ENCODE measurements at places on chromosomes 16 and 17.

DNA sequence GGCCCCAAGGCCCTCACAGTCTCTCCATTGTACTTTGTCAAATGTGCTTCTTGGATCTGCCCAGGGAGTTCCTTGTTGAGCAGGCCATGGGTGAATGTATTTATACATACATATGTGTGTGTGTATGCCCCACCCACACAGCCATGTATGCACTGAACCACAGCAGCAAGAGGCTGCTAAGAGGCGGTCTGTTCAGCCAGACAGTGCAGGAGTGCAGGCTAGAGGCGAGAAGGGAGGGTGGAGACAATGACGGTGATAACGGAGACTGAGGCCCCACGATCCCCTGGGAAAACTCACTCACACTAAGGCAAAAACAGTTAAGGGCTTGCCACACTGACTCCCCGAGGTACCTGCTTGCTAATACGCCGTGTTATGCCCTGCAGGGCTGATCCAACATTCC lies 151.0 kb upstream of the CDC42EP4 start:
- DNase-seq, result no peak

DNA sequence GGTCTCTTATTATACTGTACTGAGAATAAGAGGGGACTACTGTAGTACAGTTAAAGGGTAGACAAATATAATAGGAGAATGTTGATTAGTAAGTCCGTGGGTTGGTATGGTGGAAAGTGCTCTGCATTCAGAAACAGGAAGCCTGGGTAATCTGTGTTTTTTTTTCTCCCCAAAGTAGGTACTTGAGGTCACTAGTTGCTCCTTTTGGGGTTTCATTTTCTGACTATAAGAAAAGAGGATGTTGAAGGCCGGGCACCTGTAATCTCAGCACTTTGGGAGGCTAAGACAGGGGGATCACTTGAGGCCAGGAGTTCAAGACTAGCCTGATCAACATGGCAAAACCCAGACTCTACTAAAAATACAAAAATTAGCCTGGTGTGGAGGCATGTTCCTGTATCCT lies 42.0 kb upstream of the MMD start:
- no peak for DNase-seq

DNA sequence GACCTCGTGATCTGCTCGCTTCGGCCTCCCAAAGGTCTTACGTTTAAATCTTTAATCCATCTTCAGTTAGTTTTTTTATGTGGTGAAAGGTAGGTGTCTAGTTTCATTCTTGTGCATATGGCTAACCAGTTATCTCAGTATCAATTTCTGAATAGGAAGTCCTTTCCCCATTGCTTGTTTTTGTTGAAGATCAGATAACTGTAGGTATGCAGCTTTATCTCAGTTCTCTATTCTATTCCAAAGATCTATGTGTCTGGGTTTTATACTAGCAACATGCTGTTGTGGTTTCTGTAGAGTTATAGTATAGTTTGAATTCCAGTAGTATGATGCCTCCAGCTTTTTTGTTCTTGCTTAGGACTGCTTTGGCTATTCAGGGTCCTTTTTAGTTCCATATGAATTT lies 65.2 kb downstream of the TNFRSF13B start:
- no peak for DNase-seq

DNA sequence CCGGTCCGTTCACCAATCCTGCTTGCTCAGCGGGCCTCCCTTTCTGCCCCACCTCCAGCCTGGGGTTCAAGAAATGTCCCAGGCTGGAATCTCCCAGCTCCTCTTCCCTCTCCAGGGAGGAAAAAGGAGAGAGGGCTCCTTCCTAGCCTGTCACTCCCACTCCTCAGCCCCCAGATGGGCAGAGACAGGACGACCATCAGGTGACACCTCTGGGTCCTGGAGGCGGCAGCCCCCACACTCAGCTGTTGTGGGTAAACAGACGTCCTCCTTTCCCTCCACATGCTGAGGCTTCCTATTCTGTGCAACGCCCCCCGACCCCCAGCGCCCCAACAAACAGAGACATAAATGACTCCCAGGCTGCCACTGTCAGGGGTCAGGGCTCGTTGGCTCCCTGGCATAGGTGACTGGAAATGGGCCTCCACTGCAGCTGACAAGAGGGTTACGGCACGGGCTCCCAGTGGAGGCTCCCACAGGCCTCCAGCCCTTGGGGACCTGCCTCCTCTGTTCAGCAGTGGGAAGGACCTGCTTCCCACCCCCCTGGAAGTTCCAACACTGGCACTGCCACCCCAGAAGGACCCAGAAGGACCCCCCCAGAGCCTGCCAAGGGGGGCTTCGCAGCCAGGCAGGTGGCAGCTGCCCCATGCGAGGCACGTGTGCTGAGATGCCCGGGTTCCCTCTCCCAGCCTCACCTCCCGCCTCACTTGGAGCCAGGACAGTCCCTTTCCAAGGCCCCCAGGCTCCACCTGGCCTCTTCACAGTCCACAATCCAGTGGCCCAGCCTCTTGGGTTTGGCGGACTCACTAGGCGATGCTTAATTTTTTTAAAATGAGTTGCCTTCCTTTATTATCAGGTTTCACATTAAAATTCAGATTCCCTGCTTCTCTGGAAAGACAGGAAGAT lies 232.3 kb downstream of the KATNIP start:
- no peak for DNase-seq

GRCh38 chr16:54649876-54650275 lies 280.8 kb upstream of the IRX5 start:
- DNase-seq, result no peak

DNA sequence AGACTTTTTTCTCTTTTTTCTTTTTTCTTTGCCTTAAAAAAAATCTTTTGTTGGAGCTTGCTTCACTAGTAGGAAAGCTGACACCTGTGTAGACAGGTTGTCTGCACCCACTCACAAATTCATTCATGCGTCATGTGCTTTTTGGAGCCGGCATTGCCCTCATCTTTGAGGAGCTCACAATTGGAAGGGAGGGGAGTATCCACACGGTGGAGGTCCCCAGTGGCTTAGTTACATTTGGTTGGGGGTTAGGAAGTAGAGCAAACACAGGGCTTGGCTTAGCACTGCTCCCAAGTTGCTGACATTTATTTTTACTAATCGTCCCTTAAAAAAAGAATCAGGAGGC lies 18.7 kb upstream of the MEIOB start:
- no peak for DNase-seq

DNA sequence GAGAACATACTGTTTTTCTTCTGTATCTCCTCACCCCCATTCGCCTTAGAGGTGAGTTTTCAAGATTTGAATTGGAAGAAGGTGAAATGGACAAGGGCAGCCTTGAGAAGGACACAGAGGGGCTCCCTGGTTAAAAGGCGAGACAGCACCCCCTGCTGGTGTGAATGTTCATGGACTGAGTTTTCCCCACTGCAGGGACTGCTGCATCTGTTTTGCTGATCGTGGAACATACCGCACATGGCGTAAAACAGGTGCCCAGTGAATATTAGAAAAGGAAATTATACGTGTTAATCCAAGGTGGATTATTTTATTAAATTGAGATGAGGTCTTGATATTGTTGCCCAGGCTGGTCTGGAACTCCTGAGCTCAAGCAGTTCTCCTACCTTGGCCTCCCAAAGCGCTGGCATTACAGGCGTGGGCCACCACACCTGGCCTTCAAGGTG lies 54.5 kb downstream of the NDE1 start:
- peak; percentile 91 for DNase-seq

DNA sequence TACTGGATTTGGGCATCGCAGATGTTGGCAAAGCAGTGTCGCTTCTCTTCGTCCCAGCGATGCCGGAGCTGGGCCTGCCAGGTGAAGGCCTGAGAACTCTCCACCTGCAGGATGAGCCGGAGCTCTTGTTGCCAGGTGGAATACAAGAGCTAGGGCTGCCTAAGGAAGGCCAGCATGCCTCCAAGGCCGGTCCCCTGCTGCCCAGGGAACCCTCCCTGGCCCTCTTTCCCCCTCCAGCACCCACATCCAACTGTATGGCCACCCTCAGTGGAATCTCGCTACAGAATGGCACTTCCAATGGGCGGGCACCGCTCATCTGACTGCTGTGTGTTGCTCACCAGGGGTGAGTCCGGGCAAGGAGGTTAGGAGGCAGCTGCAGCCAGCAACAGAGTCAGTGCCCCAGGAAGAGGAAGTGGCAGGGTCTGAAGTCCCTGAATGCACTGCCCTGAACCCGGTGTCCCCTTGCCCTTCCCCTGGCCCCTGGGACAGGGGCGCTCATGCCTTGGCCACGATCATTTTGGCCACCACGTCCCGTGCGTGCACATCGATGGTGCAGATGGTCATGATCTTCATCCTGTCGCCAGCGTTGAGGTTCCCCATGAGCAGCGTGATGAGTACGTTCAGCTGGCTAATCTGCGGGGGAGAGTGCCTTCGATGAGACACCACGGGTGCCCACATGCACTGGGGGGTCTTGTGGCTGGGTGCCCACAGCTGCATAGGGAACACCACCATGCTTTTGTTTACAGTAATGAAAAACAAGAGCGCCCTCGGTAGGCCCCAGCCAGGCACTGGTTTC lies 75.8 kb downstream of the DNAH17 start:
- DNase-seq, result no peak

DNA sequence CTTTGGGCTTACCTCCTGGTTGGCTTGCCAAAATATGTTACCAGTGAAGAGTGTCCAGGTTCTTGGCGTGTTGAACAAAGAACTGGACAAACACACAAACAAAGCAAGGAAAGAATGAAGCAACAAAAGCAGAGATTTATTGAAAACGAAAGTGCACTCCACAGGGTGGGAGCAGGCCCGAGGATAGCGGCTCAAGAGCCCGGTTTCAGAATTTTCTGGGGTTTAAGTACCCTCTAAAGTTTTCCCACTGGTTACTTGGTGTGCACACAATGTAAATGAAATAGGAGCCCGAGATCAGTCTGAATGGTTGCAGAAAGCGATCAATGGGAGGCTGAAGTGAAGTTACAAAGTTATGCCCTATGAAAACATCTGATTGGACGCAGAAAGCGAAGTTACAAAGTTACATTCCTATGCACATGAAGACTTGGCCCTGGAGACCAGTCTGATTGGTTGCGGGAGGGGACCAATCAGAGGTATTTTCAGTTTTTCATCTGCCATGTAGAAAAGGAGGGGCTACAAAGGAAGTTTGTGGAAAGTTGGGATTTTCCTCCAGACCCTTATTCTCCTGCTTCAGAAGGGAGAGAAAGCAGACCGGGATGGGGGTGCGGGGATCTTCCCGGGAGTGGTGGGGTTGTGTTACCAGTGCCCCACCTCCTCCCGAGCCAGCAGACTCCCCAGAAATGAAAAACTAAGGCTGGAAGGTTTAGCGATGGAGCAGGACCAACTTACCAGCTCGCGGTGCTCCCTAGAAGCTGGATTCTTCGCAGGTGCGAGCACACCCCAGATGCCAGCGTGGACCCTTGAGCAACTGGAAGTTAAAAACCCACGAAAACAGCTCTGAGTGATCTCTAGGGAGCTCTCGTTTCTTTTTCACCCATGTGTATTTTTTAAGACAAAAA lies at the start of gene SLFN12:
Gene SLFN12, minus strand, starts transcription at position 325 of the 899 bp plus-strand sequence. CDS start 9,472 bp downstream, outside the sequence.
- peak; percentile 60 for DNase-seq

DNA sequence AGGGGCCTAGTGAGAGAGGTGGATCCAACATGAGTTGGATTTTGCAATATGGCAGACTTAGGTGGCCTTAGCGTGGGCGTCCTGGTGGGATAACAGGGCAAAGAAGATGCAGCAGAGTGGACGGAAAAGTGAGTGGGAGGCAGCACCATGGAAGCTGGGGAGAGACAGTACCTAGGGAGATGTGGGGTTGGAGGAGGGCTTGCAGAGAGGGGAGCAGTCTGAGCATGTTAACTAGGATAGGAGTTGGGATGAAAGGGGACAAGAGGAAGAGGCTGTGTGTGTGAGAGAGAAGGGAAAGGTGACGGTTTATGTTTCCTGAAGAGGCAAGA lies 120.1 kb downstream of the NTN1 start:
- DNase-seq, result no peak

- DNase-seq, result no peak
These were observed 45.8 kb downstream of the USP22 start for GRCh38 chr17:20996724-20997615.

DNA sequence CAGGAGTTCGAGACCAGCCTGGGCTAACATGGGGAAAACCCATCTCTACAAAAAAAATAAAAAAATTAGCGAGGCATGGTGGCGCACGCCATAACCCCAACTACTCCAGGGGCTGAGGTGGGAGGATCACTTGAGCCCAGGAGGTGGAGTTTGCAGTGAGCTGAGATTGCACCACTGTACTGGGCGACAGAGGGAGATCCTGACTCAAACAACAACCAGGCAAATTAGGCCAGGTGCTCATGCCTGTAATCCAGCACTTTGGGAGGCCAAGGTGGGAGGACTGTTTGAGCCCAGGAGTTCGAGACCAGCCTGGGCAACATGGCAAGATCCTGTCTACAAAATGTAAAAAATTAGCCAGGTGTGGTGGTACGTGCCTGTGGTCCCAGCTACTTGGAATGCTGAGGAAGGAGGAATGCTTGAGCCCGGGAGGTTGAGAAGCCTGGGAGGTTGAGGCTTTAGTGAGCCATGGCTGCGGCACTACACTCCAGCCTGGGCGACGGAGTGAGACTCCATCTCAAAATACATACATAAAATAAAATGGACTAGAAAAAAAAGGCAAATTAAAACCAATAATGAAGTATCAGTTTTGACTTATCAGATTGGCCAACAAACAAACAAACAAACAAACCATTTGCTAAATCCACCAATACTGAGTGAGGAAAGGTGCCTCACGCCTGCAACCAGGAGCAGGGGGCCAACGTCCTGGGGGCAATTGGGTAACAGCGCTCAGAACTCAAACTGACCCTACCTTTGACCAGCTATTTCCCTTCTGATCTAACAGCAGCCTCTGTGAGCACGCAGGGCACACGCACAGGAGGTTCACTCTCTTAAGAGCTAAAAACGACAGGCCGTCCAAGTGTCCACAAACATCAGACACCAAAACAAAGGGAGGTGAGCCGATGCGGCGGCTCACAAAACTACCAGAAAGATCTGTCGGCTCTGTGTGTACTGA lies 19.4 kb upstream of the FASN start:
- no peak for DNase-seq

DNA sequence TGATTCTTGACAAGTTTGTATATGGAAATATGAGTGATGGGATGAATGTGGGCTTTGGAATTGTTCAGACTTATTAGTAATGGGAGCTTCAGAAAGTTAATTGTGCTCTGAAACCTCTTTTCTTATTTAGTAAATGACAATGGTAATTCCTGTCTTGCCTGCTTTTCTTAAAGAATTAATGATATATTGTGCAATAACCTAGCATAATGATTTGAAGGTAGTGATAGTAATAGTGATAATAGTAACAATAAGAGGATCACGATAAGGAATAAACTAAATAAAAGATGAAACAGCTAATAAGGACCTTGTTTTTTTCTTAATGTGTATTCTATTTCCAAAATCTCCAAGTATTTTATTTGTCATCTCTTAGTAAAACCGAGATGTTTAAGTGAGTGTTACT lies 245.0 kb upstream of the CPHXL start:
- no peak for DNase-seq

- DNase-seq, result peak; percentile 77
These were observed 40.2 kb upstream of the PLCG2 start for GRCh38 chr16:81738783-81739496.

- DNase-seq, result no peak
These were observed 79.2 kb upstream of the LGALS9 start for GRCh38 chr17:27551701-27552248.

Measured in sciatic nerve (tissue), 2 donors.